Left lung (tissue), 14 donors: ENCODE measurements at places on chromosomes 13 and 19. TPM values are rescaled to one million over a fixed set of nuclear protein-coding genes. Genes with fewer than 3 reads are reported as not detected.

Gene HIF3A
- polyA plus RNA-seq, result 199 TPM

Gene ISOC2
- polyA plus RNA-seq, result 32.3 TPM

Gene MEIOSIN
- polyA plus RNA-seq, result not detected

Gene ZNF626
- polyA plus RNA-seq, result 22.4 TPM

Gene ZNF442
- polyA plus RNA-seq, result 5.2 TPM

Gene LHFPL6
- polyA plus RNA-seq, result 87.1 TPM

Gene HSH2D
- 2.7 TPM for polyA plus RNA-seq

Gene IGFL1
- polyA plus RNA-seq, result not detected

Gene IRF2BP1
- 23.1 TPM for polyA plus RNA-seq

Gene HNRNPUL1
- polyA plus RNA-seq, result 209 TPM

Gene C19orf85
- polyA plus RNA-seq, result not detected

Gene ZNF723
- 0.11 TPM for polyA plus RNA-seq

Gene NAPSA
- polyA plus RNA-seq, result 27.3 TPM

Gene ZNF530
- 7.2 TPM for polyA plus RNA-seq

Gene SIAH3
- 0.20 TPM for polyA plus RNA-seq

Gene SPIB
- 0.60 TPM for polyA plus RNA-seq

Gene NKG7
- 6.8 TPM for polyA plus RNA-seq

Gene JAK3
- 2.3 TPM for polyA plus RNA-seq

Gene FOSB
- polyA plus RNA-seq, result 766 TPM

Gene RASIP1
- 18.5 TPM for polyA plus RNA-seq

Gene FCAR
- polyA plus RNA-seq, result 0.69 TPM
